Activated CD4-positive, alpha-beta T cell treated with anti-CD3 and anti-CD28 coated beads for 1 hour (primary cell): ENCODE measurements at places on chromosomes 12 and 14.

- no peak for DNase-seq
Measured at GRCh38 chr12:81174664-81175063, 96.8 kb downstream of the ACSS3 start.

GRCh38 chr14:78633752-78634151 is 463.6 kb downstream of the NRXN3 start:
- DNase-seq: no peak

DNA sequence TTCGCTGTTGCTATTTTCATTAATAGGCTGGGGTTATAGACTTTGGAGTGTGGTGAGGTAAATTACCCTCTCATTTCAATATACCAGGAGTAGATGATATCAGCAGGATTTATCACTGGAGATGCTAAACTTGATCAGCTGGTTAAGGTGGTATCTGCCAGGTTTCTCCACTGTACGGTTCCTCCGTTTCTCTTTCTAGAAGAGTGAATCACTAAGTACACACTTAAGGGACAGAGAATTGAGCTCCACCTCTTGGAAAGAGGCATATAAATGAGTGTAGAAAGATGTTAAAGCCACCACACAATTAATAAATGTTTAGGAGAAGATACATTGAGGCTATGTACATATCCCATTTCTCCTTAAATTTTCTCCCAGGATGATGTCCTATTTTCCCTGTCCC is 277.4 kb upstream of the GRIP1 start:
- DNase-seq: no peak

GRCh38 chr12:106861984-106862916 is 87.8 kb downstream of the RIC8B start:
- DNase-seq: no peak

DNA sequence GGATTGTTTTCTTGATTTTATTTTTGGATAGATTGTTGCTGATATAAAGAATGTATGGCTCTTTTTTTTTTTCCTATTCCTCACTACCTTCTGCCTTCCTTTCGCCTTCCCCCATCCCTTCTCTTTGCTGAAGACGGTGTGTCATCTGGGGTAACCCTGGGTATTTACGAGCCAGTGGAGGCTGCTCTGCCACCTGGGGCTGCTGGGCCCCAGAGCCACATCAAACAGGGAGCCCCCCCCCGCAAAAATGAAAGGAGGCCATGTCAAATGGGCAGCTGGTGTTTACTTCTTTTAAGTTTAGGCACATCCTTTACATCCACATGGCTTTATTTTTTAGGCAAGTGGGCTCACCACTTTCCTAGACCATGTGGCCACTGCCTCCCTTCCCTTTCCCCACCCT is 25.4 kb downstream of the CHST11 start:
- DNase-seq: no peak

GRCh38 chr12:3988519-3989217 is 115.5 kb upstream of the PARP11 start:
- no peak for DNase-seq

- DNase-seq: no peak
Measured at GRCh38 chr12:120089105-120089504, 27.4 kb downstream of the RAB35 start.

GRCh38 chr12:8709124-8709830 is 11.5 kb downstream of the RIMKLB start:
- no peak for DNase-seq

- DNase-seq: no peak
Measured at GRCh38 chr14:41187868-41188267, 418.8 kb upstream of the LRFN5 start.

DNA sequence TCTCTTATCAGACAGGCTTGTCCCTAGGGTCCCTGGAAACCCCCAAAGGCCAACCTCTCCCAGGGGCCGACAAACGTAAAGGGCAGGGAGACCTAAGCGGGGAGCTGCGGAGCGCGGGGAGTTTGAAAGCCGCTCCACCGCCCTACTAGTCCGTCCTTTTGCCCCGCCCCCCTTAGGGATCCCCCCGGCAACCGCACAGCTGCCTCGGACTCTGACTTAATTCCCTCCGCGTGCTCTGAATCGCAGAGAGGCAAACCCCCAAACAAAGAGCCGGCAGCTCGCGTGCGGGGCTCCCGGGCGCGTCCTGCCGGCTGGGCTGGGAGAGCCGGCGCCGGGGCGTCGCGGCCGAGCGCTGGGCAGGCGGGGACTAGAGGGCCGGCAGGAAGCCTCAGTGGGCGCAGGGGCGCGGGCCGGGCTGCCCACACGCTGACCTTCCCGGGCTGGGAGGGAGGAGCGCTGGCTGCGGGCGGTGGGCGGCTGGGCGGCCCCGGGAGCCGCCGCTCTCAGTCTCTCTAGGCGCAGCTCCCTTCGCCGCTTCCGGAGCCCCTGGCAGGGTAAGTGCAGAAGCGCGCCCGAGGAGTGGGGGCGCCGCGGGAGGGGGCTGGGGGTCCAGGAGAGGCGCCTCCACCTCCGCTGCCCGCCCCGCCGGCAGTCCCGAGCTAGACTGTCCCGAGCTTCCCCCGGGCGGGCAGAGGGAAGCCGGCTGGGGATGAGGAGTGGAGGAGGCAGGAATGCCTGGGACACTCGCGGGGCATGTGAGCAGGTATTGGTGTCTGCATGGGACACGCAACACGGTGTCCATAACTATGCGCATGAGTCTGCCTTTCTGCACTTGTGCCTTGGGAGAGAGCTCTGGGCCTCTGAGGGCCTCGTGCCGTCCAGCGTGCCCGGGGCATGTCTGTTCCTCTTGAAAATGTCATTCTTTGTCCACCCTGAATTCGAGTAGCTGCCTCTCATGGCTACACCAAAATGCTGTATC is at the start of gene TSPAN11:
TSS of gene TSPAN11 (plus strand) at position 506 of the 979 bp plus-strand sequence. CDS start 27,244 bp downstream, outside the sequence.
- no peak for DNase-seq
